Erythroblast (primary cell): ENCODE measurements at places on chromosomes 11 and 22.

GRCh38 chr11:75476739-75477613, 44.0 kb upstream of the KLHL35 start:
- DNase-seq = peak; percentile 48

- no peak for DNase-seq
Measured at GRCh38 chr11:70315716-70316115, 45.2 kb downstream of the PPFIA1 start.

- no peak for DNase-seq
Measured at GRCh38 chr11:19966441-19966840, 193.8 kb downstream of the DBX1 start.

- DNase-seq = no peak
Measured at GRCh38 chr11:119692540-119692820, 36.5 kb downstream of the NECTIN1 start.

DNA sequence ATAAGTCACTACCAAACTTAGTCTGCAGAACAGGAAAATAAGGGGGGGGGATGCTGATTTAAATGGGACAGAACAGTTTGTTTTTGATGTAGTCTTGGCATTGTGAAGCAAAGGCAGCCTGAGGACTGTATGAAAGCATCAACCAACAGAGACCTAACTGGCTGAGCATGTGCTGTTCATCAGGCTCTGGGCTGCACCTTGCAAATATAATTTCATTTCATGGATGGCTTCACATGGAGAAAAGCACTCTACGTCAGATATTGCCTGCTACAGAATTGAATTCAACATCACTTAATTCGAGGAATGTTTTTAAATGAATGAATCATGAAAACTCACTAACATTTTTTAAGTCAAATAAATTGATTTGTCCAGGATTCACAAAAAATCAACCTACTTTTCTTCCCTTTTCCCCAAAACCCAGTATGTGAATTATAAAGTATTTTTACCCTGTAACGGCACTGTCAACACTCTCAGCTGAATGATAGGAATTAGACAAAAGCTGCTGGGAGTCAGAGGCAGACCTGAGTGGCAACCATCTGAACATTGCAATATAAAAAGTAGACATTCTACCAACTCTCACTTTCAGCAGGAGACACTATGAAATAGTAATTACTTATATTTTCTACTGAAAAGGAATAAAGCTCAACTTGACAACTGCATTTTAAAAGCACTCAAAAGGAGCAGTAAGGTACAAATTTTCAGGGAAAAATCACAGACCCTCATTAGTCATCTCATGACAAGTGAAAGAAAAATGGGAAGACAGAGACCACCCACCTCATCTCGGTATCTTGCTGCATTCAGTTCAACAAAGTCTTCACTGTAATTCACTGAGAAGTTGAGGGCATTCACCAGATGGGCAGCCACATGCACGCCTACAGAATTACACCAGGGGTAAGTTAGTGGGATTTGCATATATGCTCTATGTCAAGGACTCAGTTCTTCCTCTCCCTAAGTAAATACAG, 47.5 kb downstream of the NOX4 start:
- DNase-seq = no peak
